ENCODE measurements at places on chromosomes 2 and 18.

- DNase-seq: no peak
These were observed 6.2 kb upstream of the ARMC9 start for GRCh38 chr2:231191896-231192872.

DNA sequence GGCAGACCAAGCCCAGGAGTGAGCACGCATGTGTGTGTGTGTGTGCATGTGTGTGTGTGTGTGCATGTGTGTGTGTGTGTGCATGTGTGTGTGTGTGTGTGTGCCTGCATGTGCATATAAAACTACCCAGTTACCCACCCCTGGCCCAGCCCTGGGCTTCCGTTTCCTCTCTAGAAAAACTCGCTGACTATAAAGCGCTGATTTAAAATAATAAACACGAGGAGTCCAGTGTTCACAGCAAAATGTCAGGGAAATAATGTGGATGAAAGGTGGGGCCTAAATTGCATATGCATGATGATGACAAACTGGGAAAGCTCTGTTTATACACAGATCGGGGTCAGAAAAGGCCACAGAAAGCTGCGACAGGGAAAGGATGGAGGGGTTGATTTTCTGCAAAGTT lies 7.5 kb downstream of the ADCY3 start:
- no peak for DNase-seq

DNA sequence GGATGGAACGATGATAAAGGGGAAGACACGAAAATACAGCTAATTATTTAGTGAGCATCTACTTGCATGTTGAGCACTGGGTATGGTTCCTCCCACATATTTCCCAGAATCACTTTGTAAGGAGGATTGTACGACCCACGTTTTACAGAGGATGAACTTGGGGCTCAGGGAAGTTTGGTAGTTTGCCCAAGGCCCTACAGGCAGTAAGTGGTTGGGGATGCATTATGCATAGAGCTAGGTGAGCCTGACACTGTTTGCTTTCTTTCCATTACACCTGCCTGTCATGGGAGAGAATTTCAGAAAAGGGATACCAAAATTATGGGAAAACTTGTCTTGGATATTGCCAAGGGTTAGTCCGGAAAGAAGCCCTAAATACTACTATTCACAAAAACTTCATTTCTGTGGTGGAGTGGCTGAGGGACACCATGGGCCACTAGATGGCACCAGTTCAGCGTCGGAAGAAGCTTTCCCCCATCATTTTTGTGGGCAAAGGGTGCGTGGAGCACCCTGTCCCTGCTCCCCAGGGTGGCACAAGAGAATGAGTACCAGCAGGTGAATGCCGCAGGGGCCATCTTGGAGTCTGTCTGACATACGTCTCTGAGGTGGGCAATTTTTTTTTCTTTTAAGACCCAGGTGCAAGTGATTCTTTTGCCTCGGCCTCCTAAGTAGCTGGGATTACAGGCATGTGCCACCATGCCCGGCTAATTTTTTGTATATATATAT lies 23.5 kb upstream of the C18orf32 start:
- peak; percentile 22 for DNase-seq

DNA sequence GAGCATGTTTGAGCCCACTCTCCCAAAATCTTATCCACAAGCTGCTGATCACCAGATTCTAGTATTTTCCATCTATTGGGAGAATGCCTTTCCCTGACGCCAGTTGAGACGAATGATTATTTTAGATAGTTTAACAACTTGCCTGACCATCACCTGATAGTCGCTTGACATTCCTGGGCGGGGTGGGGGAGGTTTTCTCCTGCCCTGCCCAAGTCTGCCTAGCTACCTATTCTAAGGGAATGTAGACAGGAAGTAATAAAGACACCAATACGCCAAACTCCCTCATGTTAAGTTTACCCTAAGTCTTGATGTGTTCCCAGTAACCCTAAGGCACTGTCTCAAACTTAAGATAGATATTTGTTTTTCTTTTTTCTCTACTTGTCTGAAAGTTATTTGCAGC lies 4.6 kb upstream of the ACAA2 start:
- no peak for DNase-seq

- no peak for DNase-seq
These were observed 601.9 kb upstream of the REG3G start for GRCh38 chr2:78423631-78424030.

Measured in hippocampal formation (tissue), 2 donors.